Putamen (tissue), 1 donor: ENCODE measurements at places on chromosomes 12 and 14.

- DNase-seq = no peak
Observed at GRCh38 chr12:123621101-123621500, 12.4 kb downstream of the EIF2B1 start.

GRCh38 chr12:30828686-30829085 lies 73.9 kb upstream of the CAPRIN2 start:
- DNase-seq = no peak

DNA sequence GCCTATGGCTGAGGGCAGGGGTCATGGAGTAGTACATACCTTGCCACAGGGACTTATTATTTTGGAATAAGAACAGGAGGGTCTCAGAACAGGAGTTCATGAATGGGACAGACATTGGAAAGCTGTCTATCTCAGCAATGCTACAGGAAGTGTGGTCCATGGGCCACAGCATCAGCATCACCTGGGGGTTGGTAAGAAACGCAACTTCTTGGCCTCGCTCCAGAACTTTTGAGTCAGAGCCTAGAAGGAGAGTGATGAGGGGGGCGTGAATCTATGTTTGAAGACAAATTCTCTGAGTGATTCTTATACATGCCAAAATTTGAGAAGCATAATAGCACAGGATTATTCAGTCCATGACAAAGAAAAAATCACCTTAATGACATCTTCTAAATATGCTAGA lies 156.6 kb downstream of the RPAP3 start:
- no peak for DNase-seq

DNA sequence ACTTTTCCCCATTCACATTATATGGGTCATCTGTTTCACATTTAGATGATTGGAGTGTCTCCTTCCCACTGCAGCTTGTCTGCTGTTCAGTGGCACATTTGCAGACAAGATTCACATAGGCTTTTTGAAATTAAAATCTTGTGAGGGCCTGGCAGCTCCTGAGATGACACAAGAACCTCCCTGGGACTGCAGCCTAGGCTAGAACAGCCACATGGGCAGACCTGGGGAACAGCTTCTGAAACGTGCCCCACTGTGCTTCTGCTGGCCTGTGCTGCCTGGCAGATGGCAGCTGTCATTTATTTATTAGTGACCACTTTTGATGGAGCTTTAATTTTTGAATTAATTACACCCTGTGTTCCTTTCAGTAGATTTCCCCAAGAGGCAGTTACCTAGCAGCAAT lies 137.4 kb downstream of the GRIP1 start:
- no peak for DNase-seq
